ENCODE measurements at places on chromosomes 3 and 15.
A peak's percentile ranks its signal among the peaks of the same experiment; 100 is the strongest.

DNA sequence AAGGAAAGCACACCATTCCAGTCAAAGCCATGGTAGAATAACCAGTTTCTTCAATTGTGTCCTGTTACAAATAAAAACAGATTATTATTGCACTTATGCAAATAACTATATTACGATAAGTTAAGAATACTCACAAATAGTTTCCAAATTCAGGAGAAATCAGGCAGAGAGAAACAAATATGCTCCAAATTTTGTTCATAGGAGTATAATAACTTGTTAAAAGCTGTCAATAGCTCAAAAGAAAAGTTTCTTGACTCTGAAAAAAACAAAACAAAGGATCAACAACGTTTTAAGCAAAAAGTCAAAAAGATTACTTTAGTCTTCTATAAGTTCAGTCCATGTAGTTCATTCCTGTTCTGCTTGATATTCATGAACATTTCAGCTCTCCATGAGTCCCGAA is 59.7 kb upstream of the BDH1 start:
- DNase-seq: no peak

DNA sequence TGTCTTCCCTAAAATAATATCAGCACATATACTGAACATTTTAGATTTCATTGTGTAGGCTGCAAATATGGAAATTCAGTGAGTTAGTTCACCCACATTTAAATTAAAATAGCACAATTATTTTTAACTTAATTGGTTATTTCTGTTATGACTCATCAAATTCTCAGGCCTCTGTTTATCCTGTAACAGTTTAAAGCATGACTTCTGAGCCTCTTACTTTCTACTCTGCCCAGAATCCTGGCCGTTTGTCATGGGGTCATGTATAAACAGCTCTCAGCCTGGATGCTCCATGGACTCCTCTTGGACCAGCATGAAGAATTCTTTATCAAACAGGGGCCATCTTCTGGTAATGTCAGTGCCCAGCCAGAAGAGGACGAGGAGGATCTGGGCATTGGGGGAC is 12.2 kb downstream of the TUBGCP4 start:
- DNase-seq: no peak

DNA sequence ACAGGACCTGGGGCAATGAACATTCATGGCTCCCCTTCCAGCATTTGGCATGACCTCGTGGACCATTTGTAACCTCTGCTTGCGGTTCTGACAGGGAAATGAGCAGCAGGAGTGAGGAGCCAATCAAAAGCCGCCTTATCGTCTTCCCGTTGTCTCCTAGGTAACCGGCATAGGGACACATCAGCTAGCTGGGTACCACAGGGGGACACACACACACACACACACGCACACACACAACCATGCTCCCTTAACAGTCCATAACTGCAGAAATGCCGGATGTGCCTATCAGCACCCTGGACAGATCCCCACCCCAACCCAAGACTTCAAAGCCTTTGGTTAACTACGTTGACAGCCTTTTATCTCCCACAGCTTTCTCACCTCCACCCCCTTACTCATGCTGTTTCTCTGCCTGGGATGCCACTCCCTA is 53.4 kb upstream of the CCDC174 start:
- peak; percentile 7 for DNase-seq

- DNase-seq: no peak
These were observed 27.4 kb upstream of the ALPK3 start for GRCh38 chr15:84789762-84790161.

- no peak for DNase-seq
These were observed 74.2 kb upstream of the GAP43 start for GRCh38 chr3:115549071-115549470.

- no peak for DNase-seq
These were observed 79.2 kb downstream of the P3H2 start for GRCh38 chr3:190041333-190042041.

All from activated naive CD4-positive, alpha-beta T cell (primary cell).